Osteoblast (primary cell): ENCODE measurements at places on chromosomes 16 and 17. TPM values are rescaled to one million over a fixed set of nuclear protein-coding genes. Genes with fewer than 3 reads are reported as not detected.

DNA sequence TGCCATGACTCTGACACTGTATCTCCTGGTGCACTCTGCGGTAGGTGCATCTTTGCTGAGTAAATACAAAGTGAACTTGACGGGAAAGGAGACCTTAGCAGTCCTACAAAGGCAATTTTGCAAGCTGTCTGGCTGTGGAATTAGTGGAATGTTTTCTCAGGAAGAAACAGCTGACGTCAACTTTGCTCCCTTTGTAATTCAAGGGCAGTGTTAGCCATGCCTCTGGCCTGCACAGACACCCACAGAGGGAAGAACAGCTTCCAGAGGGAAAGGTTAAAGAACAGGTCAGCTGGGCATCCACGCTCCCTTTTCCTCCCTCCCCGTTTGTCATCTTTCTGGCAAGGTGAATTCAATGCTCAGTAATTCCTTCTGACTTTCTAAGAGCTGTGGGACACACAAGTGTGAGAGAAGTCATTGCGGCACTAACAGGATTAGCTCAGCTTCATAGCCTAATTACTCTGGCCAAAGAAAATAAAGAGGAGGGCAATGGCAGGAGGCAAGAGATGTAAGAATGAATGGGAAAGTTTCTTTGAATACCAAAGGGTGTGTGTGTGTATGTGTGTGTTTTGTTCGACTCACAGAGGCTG lies 476.9 kb upstream of the GOT2 start:
- peak; percentile 67 for DNase-seq

DNA sequence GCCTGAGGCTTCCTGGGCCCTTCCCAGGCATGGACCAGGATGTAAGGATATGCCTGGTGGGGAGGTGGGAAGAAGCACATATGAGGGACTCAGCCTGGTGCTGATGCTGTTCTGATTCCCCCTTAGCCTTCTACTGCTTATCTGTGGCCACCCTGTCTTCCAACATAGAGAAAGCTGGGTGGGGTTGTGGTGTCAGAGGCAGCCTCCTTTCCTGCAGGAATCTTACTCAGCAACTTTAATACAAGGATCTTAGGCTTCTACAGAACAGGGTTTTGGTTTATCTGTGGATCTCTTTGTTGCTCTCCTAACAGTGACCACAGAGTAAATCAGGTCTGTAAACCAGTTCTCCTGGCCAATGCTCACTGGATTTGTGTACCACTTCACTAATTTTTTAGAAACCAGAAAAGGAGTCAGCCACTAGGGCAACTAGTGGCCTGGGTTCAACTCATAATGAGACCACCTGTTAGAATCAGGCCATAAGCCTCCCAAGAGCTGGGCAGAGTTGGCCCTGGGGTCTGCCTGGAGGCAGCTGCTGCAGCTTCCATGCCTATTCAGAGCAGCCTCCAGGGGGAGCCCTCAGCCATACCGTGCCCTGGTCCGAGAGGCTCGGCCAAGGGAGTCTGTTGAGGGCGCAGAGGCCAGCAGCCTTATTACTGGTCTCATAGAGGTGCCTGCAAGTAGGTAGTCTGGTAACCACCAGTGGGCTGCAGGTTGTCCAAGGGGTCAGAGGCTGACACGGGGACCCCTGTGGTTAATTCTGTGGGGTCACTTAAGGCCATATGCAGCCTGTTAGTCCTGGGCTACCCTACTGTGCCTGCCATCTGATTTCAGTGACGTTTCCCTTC lies 7.1 kb downstream of the HAS3 start:
- DNase-seq, result peak; percentile 96

- DNase-seq, result peak; percentile 81
These were observed 25.4 kb upstream of the KRT20 start for GRCh38 chr17:40910441-40910841.

DNA sequence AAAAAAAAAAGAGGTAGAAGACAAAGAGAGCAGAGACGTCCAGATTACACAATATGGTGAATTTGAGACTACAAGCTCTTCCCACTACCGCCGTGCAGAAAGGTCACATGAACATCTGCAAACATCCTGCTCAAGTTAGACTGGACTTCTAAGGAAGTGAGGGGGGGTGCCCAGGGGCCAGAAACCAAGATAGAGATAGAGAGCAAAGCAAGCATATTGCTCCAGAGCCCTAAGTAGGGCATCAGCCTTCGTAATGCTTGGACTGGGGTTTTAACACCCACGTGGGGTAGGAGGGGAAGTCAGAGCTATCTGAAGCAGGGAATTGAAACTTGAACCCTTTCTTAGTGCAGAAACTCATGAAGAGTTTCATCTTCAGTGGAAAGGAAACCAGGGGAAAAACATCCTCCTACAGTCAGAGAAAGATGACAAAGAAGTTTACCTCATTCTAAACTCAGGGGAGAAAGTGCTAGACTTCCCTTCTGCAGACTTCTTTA lies 8.7 kb downstream of the CLEC19A start:
- no peak for DNase-seq

- DNase-seq, result no peak
These were observed 337.4 kb downstream of the WWOX start for GRCh38 chr16:78436846-78437245.

DNA sequence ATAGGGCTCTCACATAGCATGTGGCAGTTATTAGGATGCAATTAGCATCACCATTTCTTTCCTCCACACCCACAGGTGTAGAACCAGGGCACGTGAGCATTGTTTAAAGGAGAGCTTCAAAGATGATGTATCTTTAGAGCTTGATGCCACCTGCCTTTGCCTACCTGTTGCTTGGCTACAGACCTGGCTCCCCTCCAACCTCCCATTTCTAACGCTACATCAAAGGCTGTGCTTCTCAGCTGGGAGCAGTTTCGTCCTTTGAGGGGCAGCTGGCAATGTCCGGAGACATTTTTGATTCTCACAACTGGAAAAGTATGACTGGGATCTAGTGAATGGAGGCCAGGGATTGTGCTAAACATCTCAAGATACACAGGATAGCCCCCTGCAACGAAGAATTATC lies 78.5 kb upstream of the CLEC3A start:
- DNase-seq, result no peak

DNA sequence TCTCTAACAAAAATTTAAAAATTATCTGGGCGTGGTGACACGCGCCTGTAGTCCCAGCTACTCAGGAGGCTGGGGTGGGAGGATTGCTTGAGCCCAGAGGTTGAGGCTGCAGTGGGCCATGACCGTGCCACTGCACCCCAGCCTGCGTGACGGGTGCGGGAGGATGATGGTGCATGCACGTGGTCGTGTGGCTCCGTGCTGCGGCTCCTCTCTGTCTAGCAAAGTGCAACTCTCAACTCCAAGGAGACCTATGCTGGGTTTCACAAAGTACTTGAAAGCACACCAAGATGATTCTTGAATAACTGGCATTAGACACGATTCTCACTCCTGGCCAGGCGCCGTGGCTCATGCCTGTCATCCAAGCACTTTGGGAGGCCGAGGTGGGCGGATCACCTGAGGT lies 25.8 kb downstream of the NXN start:
- no peak for DNase-seq

GRCh38 chr17:18206962-18207361 lies 18.5 kb upstream of the LLGL1 start:
- DNase-seq, result no peak

GRCh38 chr17:55652114-55652823 lies 70.4 kb downstream of the TMEM100 start:
- no peak for DNase-seq

DNA sequence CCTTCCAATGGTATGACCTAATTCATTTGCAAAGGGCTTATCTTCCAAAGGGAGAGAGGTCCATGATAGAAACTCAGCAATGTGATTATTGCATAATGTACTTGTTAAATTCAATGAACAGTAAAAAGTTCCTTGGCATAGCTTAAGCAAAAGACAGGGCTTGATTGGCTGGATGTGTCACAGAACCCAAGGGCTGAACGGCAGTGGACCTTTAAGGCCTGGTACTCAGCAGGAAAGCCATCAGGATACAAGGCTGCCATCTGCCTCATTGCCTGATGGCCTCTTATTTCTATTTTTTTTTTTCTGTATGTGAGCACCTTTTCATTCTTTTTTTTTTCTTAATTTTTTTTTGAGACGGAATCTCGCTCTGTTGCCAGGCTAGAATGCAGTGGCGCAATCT lies 208.9 kb upstream of the WSCD1 start:
- no peak for DNase-seq

- DNase-seq, result peak; percentile 88
These were observed 17.1 kb downstream of the C16orf74 start for GRCh38 chr16:85733839-85734170.

Gene CCL16
- total RNA-seq, result not detected in 2 replicates

Gene CHMP6
- total RNA-seq, result 21.4 and 21.8 TPM in 2 replicates

Gene MYH1
- total RNA-seq, result not detected in 2 replicates

Gene PLXDC1
- total RNA-seq, result 2.9 and 3.8 TPM in 2 replicates

Gene P2RX1
- total RNA-seq, result under 0.01 TPM in 1 of 2 replicates, not detected in the other

Gene DPEP3
- not detected in 2 replicates for total RNA-seq
